ENCODE measurements at places on chromosomes 3 and 15.

- no peak for DNase-seq
Measured at GRCh38 chr3:159771865-159772611, 216.6 kb upstream of the IL12A start.

GRCh38 chr15:69724333-69724732, 271.7 kb downstream of the RPLP1 start:
- no peak for DNase-seq

DNA sequence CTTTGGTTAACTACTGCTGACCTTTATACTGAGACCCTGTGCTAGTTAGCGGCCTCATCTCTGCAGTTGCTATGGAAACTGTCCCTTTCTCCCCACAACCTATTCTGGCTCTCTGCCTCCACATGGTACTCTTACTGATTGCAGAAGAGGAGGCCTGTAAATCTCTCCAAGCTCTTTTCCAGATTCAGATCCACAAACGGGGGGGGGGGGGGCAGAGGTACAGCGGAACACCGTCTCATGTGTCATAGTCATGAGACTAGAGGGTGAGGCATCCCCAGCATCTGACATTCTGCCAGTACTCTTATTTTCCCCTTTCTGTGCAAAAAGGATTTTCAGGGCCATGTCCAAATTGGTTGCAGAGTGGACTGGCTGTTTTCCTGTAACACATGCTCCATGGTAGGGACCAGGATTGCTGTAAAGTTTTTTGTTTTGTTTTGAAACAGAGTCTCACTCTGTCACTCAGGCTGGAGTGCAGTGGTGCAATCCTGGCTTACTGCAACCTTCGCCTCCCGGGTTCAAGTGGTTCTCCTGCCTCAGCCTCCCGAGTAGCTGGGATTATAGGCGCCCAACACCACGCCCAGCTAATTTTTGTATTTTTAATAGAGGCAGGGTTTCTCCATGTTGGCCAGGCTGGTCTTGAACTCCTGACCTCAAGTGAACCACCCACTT, 8.3 kb upstream of the MAP1A start:
- DNase-seq: no peak

DNA sequence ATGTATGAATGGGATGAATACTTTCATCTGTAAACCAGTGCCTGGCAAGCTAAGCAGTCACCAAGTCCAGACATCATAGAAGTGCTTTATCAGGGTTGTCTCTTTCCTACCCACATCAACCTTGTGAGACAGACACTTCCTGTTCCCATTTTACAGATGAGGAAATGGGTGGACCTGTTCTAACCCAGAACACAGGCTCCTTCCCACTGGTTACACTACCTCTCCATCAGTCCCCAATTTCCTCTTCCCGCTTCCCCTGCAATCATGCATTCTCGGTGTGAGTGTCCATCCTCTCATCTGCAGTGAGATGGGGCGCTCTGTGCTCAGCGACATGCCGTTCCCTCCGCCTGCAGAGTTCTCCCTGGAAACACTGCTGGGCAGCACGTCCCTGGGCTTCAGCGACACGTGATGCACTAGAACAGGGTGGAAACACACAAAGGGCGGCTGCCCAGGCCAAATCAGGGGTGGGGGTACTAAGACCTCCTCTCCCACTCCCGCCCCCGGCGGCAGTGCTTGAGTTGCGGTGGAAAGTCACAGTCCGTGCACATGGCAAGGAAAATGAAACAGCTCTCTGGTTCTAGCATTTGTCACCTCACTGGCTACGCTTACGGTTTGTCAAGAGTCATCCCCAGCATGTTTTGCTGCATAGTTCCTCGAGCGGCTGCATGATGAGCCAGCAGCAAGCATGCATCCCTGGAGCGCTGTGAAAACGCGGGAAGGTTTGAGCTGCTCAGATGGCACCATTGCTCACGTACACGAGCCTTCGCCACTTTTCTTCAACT, 201.1 kb downstream of the ADAMTS17 start:
- DNase-seq: no peak
